Inflammatory macrophage (primary cell): ENCODE measurements at places on chromosomes 2 and 18.

GRCh38 chr2:144451443-144451842, 68.5 kb downstream of the ZEB2 start:
- DNase-seq, result no peak

DNA sequence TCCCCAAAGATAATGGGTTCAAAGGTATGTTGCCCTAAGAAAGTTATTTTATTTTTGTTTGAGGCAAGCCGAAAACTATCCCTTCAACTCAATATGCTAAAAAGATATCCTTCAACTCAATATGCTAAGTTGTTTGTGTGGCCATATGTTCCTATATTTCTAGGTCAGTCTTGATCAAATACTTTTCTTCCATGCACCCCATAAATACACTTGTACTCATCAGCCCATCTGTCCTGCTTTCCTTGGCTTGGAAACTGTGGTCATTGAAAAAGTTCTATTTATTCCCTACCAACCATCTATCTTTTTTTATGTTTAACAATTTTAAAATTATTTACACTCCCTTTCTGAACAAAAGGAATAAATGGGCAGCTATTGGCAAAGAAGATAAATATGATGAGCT, 447.7 kb downstream of the NRXN1 start:
- no peak for DNase-seq

- no peak for DNase-seq
Observed at GRCh38 chr2:154518872-154519271, 179.6 kb upstream of the KCNJ3 start.

DNA sequence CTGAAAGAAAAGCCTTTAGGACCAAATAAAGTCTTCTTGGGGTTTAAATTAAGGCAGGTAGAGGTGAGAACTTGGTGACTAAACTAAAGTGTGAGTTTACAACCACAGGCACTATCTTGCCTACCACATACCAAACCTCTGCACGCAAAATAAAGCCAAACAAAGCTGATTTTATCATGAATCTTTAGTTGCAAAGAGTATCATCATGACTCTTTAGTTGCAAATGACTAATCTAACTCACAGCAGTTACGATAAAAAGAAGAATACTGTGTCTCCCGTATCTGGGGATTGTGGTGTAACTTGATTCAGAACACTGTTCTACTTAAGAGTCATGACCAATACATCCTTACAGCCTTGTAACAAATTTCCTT, 11.2 kb downstream of the CFAP210 start:
- DNase-seq, result no peak
